Mammary microvascular endothelial cell (primary cell): ENCODE measurements at places on chromosomes 16 and 17. TPM values are rescaled to one million over a fixed set of nuclear protein-coding genes. Genes with fewer than 3 reads are reported as not detected.

The RFFL gene
- total RNA-seq, result 12.9 and 14.9 TPM in 2 replicates

The GPR142 gene
- total RNA-seq, result not detected in 2 replicates

The FOXJ1 gene
- not detected in 2 replicates for total RNA-seq

The SEPTIN1 gene
- not detected in 2 replicates for total RNA-seq

The KRT32 gene
- total RNA-seq, result not detected in 2 replicates

The OTOP2 gene
- not detected in 2 replicates for total RNA-seq

The KCNJ16 gene
- not detected in 2 replicates for total RNA-seq

The HOXB4 gene
- total RNA-seq, result 6.7 and 6.9 TPM in 2 replicates

The TP53TG3C gene
- total RNA-seq, result not detected in 2 replicates

The OR3A3 gene
- not detected in 2 replicates for total RNA-seq

The G6PC1 gene
- total RNA-seq, result not detected in 2 replicates

The CD300E gene
- total RNA-seq, result not detected in 2 replicates

The CDR2L gene
- total RNA-seq, result 34.8 and 37.3 TPM in 2 replicates

The PRSS8 gene
- total RNA-seq, result not detected in 2 replicates

The ZSCAN10 gene
- not detected in 2 replicates for total RNA-seq

The SLC6A4 gene
- total RNA-seq, result 1.9 and 3.0 TPM in 2 replicates

The ACSM3 gene
- total RNA-seq, result 0.33 and 0.44 TPM in 2 replicates
